ENCODE measurements at places on chromosomes 2 and 18. TPM values are rescaled to one million over a fixed set of nuclear protein-coding genes. Genes with fewer than 3 reads are reported as not detected.

- DNase-seq: no peak
Measured at GRCh38 chr18:68841301-68841700, 43.4 kb downstream of the CCDC102B start.

DNA sequence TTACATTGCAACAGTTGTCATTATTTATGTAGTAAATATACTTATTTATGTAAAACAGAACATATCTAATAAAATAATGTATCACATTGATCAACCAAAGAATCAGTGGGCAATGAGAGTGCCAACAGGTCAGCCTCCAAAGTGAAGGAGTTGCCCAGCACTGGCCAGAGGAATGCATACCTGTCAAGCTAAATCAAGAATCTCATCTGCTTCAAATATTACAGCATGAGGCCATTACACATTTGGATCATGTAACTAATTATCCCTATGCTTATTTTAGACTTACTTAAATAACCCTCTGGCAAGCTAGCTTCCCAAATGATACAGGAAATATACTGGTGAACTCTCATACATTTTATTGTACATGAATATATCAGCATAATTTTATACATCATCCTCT is 1211.7 kb upstream of the ACVR2A start:
- DNase-seq: no peak

DNA sequence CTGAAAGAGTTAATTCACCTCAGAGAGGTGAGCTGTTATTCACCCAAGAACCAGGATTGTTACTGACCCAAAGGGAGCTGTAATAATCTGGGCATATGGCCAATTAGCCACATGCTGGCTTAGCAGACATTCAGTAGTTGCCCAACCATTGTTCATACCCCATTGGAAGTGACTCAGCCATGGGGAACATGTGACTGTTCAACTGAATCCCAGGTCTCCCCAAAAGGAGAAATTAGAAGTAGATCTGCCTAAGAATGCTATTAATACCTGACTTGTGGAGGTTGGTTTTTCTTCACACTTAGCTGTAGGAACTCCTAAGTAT is 272.6 kb upstream of the UBE2E3 start:
- DNase-seq: no peak

FNDC4 gene
- polyA plus RNA-seq: 7.0 TPM

HOXD13 gene
- polyA plus RNA-seq: 0.17 TPM

DNA sequence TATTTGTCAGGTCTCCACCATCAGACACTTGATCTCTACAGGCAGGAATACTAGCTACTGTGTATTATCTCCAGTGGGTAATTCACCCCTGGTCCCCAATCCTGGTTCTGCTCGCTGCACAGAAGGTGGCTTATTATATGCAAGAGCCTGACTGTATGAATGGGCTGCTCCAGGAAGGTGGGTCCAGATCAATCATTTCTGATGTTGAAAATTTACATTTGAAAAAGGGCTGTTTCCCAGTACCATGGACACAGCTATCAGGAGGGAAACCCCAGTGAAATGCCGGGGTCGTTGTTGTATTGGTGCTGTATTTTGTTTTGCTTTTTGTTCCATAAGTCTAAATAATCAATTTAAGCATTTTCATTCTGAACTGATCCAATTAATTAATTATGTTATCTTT is 367.6 kb downstream of the RND3 start:
- DNase-seq: no peak

DCC gene
- polyA plus RNA-seq: 7.4 TPM
